ENCODE measurements at places on chromosomes 16 and 17.

- DNase-seq: no peak
Observed at GRCh38 chr17:39653316-39653661, 11.9 kb upstream of the TCAP start.

DNA sequence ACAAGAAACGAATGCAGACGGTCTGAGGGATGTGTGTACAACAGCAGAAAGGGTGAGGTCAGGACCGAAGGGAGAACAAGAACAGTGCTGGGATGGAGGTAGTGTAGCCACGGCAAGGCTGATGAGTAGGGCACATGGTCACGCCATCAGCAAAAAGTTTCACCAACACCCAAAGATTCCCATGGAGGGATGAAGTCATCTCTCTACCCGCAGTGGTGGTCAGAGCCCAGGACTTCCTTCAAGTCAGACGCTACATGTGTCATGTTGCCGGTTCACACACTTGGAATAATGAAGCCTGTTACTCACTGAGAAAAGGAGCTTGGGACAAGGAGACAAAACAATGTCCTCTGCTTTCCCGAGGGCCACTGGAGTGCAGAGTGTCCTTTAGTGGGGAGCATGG is 79.7 kb downstream of the SALL1 start:
- no peak for DNase-seq

- DNase-seq: no peak
Observed at GRCh38 chr17:60538726-60539125, 12.7 kb upstream of the APPBP2 start.

GRCh38 chr17:77116371-77116860 is 24.4 kb upstream of the SEC14L1 start:
- DNase-seq: no peak

GRCh38 chr17:72624652-72625051 is 467.8 kb downstream of the SLC39A11 start:
- no peak for DNase-seq

Data from stimulated activated CD8-positive, alpha-beta memory T cell treated with anti-CD3 and anti-CD28 coated beads, Interleukin-7, amount 100 ng/mL, for 48 hours (primary cell).